Ecto neural progenitor cell (in vitro differentiated cells): ENCODE measurements at places on chromosomes 3 and 15.
A peak's percentile ranks its signal among the peaks of the same experiment; 100 is the strongest.

- no peak for DNase-seq
Observed at GRCh38 chr3:72282918-72283317, 498.0 kb upstream of the PROK2 start.

DNA sequence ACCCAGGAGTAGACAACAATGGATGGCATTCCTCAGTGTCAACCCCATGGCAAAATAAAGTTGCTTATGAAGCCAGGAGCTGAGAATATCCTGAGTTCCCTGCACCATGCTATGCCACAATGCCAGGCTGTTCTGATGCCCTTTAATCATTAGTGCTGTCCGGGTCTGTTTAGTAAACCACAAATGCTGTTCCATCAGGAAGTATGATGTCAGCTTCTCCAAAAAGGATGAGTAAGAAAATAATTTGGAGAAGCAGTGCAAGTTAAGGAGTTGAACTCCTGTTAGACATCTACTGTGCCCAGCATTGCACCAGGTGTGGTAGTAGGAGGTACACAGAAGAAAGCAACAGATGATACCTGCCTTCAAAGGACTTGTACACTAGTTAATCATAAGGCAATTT, 67.9 kb upstream of the GUCA1C start:
- DNase-seq, result no peak

- DNase-seq, result no peak
Observed at GRCh38 chr3:143975554-143976152, 4.0 kb downstream of the DIPK2A start.

GRCh38 chr15:86328658-86329057, 249.0 kb downstream of the AGBL1 start:
- no peak for DNase-seq

DNA sequence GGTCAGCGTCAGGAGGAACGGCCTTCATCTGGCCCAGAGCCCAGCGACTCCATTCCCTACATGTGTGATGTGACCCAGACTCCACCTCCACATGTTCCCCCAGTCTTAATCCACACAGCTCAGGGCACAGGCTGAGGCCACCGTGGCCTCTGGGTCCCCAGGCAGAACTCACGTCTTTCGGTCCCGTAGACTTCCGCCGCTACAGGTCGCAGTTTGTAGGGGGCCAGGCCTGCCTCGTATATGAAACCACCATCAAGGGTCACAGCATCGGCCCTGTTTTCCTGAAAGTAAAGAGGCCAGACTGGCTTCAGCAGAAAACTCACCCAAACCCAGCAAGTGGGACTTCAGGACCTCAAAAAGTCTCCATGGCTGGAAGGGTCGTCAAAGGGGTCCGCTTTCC, 8.6 kb downstream of the LTF start:
- DNase-seq, result peak; percentile 20

DNA sequence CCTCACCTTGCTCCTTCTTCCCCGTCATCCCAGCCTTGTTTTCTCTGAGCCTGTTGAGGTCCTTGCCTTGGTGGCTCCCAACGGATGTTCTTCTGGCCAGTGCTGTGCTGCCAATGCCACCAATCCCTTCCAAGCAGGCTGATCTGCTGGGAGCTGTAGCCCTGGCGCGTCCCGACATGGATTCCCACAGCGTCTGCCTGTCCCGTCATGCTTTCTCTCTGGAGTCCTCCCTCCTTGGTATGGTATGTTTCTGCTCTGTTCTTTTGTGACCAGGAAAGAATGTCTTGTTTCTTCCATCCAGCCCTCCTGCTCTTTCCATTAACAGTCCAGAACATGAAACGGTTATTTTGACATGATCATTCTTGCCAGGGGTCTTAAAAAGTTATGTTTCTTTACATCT, 10.0 kb downstream of the LIMD1 start:
- DNase-seq, result no peak

DNA sequence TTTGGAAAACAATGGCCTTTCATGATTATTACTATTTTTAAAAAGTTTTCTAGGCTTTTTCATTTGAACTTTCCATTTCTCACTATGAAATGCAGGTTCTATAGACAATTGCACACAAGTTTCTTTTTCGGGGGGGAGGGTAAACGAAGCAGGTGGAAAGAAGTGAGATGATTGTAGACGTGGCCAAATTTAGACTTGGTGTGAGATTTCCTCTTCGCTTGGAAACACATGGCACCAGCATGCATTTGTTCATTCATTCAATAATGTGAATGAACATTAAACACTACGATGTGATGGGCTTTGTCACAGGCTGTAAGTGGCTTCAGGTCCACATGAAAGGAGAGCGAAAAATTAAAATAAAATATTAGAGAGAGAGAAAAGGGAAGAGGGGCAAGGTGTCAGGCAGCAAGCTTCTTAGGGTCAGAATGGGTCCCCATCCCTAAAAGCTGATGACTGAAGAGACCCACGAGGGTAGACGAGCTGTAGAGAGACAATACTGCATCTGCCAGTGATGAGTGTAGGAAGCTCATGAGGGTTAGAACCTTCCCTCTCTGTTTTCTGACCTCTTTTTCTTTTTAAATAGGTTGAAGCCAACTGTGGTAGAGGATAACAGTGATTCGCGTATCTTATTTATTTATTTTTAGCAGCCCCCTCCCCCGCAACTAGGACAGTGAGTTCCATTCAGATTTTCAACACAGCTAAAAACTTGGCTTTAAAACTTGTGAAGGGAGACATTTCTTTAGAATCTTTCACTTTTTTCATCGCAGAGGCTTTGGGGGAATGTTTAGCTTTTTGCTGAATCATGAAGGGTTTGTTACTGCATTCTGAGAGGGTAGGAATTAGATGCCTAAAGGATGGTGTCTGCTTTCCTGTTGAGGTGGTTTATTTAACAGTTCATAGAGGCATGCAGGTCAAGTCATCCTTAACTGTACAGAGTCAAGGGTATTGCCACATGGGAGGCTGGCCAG, 36.2 kb downstream of the GAP43 start:
- DNase-seq, result no peak

DNA sequence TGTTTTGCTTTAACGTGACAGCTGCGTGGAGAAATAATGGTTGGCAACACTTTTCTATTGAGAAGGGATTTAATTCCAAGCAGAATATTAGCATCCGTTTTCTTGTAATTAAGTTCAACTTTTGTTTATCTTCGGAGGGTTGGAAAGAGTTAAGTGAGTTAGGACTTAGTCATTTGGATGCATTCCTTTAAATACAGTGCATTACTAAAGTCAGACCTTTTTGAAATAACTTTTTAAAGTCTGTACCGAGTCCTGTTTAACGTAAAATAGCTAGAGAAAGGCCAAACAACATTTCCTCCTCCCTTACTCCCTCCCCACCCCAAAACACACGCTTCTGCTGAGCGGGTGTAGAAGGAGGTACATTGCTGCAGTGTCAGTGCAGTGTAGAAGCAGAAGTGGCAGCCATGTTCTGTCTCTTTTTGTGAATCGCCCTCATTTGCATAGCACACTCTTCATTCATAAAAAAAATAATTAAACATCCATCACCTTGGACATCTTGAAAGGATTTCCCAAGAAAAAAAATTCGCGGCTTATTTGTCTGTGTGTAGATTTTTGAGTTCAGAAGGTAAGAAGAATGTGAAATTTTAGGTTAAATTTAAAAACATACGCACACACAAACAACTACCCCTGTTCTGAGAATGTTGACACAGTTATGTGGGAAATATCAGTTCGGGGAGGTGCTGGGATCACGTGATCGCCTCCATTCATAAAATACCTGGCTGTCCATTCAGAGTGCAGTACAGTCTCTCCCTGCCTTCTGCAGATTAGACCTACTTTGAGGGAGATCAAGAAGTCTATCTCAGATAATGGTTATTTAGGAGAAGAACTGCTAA, 1.6 kb downstream of the SPRED1 start:
- no peak for DNase-seq

DNA sequence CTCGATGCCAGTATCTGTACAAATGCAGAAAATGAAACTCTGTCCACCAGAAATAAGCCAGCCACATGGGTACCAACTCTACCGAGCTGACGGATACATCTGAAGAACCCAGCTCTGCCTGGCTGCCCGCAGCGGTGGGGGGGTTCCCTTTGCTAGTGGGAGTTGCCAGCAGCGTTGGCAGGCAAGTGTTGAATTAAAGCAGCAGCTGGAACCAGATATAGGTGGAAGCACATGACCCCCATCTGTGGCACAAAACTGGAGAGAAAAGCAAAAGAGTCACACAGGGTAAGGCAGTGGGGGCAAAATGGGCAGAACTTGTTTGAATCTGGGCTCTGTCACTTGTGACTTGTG, 17.9 kb downstream of the CRYGS start:
- DNase-seq, result no peak

GRCh38 chr15:58864602-58865424, 68.7 kb downstream of the SLTM start:
- peak; percentile 61 for DNase-seq

DNA sequence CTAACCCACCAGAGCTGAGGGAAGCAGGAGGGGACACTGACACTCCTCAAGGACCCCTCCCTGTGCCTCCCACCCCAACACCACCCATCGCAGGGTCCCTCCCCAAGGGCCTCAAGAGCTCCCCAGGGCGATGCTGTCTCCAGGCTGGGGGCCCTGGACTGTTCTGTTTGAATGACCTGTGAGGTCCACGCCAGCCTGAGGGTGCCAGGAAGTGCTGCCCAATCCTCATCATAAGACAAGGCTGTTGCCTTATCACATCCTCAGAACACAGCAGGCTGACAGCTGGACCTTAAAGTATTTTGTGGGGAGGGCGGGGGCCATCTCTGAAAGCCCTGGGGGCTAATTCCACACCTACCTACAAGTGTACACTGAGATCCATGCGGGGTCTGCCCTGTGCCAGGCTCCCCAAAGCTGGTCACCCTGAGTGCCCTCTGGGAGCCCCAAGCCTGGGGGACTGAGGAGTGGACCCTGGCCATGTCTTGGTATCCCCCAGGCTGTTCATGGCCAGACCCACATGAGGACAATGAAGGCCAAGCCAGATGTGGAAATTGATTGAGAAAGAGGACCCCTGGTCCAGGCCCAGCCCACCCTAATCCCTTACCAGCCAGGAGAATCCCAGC, 23.8 kb upstream of the GOLGA6C start:
- DNase-seq, result no peak

DNA sequence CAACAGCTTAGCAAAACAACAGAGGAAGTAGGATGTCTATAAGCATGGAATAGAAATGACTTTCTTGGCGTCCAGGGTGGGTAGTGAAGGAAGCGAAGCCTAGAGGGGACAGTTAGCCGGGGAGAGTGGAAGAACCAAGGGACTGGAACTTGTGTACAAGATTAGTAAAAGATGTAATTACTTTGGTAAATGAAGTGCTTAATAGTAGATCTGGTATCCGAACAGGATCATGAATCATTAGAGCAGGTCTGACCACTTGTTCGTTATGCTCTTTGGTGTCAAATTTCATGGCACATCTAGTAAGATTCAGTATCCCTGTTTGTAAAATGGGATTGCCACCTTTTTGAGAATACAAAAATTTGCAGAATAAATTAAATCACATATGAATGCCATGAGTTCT, 112.5 kb upstream of the MLF1 start:
- no peak for DNase-seq
